ENCODE measurements at places on chromosomes 3 and 15.

DNA sequence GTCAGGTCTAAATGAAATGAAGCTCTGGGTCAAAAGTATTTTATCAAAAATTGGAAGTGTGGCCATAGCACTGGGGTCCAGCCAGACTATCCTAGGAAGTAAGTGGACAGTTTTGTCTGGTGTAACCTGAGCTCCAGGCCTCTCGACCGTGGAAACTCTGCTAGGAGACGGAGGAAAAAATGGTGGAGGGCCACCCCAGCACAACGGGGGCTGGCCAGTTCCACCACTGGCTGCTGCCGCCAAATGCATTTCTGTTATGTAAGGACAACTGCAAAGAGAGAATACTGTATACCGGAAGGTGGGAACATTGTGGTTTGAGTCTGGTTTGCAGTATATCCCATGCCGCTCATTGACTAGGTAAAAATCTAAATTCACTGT, 235.7 kb downstream of the GREM1 start:
- no peaks in the 10 kb centered on the region for H3K36me3 ChIP-seq
- no peak for DNase-seq
- no peaks in the 10 kb centered on the region for H3K27me3 ChIP-seq
- H3K27ac ChIP-seq, result no peak overlapping the region
- no peak overlapping the region for H3K4me3 ChIP-seq
- H3K4me1 ChIP-seq, result peaks cover 8% of the 10 kb centered on the region

DNA sequence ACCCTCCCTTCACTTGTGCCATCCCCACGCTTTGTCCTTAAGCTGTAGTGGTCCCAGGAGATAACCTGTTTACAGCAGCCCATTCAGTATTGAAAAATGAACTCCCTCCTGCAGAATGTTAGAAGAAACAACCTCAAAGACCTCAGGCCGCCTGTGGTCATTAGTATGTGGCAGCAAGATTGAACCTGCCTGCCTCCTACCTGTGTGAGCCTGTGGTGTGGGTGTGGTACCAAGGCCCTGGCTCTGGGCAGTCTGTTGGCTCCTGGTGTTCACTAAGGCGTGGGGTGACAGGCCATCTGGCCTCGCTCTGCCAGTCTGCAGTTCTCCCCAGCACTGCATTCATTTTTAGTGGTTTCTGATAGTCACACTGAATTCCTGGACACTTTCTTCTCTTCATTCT, 21.0 kb downstream of the LSM3 start:
- H3K4me1 ChIP-seq, result no peaks in the 10 kb centered on the region
- DNase-seq, result no peak
- no peak overlapping the region for H3K4me3 ChIP-seq
- no peaks in the 10 kb centered on the region for H3K27me3 ChIP-seq
- H3K36me3 ChIP-seq, result peaks cover 6% of the 10 kb centered on the region

- H3K27me3 ChIP-seq, result no peaks in the 10 kb centered on the region
- H3K36me3 ChIP-seq, result 0 out of 2 replicates have a peak, but pooled peaks cover under 1% of the 10 kb centered on the region
- no peak overlapping the region for H3K27ac ChIP-seq
- peaks cover 12% of the 10 kb centered on the region for H3K4me1 ChIP-seq
- no peak overlapping the region for H3K4me3 ChIP-seq
Observed at GRCh38 chr15:98903377-98904018, 104.1 kb downstream of the PGPEP1L start.

DNA sequence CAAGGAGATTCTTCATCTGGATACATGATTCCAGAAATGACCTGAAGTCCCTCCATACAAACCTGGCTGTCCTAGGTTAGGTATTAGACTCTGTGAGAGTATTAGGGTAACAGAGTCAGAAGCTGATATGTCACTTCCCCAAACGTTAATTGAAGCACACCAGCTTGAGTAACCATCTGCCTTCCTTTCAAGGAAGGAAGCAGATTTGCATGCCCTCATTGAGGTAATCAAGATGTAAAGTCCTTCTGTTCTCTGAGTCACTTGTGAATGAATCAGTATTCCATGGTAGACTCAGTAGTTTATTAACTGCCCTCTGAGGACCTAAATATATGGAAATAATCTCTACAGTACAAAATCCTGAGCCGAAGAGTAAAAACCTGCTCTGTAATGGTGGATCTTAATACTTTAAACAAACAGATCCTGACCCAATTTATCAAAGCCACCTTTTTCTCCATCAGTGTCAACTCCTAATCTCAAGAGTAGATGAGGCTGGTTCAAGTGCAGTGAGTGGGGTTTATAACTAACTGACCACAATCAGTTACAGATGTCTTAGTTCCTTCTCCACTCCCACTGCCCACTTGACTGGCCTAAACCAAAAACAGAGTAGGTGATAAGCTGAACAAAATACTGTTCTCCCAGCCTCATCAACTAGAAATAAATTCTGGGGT, 246.2 kb upstream of the CHRM5 start:
- H3K36me3 ChIP-seq, result no peaks in the 10 kb centered on the region
- H3K27me3 ChIP-seq, result no peaks in the 10 kb centered on the region

DNA sequence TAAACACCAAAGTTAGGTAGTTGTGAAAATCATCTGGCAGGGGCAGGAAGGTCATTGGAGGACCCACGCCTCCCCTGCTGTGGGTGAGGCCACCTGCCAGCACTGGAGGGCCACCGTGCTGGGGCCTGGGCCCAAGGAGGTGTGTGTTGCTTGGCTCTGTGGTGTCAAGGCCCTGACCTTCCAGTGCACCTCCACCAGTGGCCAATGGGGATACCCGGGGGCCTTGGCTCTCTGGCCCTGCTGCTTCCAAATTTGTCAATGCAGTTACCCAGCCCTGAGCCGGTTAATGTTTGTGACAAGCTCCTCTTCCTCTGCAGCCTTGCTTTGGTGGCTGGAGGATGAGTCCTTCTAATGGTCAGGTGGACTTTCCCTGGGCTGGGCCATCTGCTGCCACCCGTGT, 150.2 kb downstream of the KLF13 start:
- H3K4me1 ChIP-seq, result no peaks in the 10 kb centered on the region
- no peak overlapping the region for H3K27ac ChIP-seq
- H3K4me3 ChIP-seq, result no peak overlapping the region
- no peaks in the 10 kb centered on the region for H3K36me3 ChIP-seq
- peaks cover 2% of the 10 kb centered on the region for H3K27me3 ChIP-seq

- no peak overlapping the region for H3K27ac ChIP-seq
- H3K27me3 ChIP-seq, result no peaks in the 10 kb centered on the region
- no peak for DNase-seq
- H3K4me3 ChIP-seq, result no peak overlapping the region
- H3K4me1 ChIP-seq, result no peaks in the 10 kb centered on the region
- no peaks in the 10 kb centered on the region for H3K36me3 ChIP-seq
Observed at GRCh38 chr3:161890147-161890625, 393.6 kb downstream of the OTOL1 start.

DNA sequence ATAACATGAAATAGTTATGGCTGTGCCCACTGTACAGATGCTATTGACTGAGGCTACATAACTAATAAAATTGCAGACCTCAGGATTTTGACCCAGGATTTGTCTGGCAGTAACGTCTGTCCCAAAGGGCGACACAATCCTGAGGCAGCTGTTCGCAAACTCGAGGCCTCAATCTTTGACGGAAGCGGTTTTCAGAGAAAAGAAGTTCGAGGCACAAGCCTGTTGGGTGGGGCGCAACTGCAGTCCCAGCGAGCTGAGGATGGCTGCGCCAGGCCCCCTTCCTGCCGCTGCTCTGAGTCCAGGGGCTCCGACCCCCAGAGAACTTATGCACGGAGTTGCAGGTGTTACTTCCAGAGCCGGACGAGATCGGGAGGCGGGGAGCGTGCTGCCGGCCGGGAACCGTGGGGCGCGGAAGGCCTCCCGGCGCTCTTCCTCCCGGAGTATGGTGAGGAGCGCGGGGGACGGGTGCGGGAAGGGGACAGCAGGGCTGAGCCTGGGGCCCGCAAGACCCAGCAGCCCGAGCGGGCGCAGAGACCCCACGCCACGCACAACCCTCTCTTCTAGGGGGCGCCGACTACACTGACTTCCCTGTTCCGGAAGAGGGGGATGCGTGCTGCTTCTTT, at the start of gene PARP15:
TSS of gene PARP15 (plus strand) at position 242 of the 623 bp plus-strand sequence. CDS start at position 260, 18 bp downstream.
- H3K27me3 ChIP-seq, result no peaks in the 10 kb centered on the region
- H3K27ac ChIP-seq, result no peak within 1 kb of the TSS
- H3K4me1 ChIP-seq, result no peaks in the 10 kb centered on the region
- no peak for DNase-seq
- no peaks in the 10 kb centered on the region for H3K36me3 ChIP-seq

DNA sequence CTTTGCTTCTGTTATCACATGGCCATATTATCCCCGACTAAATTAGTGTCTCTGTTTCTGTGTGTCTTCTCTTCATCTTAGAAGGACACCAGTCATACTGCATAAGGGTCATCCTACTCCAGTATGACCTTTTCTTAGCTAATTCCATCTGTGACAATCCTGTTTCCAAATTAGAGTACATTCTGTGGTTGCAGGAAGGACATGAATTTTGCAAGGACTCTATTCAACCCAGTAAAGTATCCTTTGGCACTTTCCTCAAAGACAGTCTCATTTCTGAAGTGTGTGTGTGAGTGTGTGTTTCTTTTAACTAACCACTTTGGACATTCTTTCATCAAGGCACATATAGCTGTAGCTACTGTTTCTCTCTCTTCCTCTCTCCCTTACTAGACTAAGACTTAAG, 15.2 kb upstream of the MME start:
- H3K27ac ChIP-seq, result no peak overlapping the region
- H3K27me3 ChIP-seq, result no peaks in the 10 kb centered on the region
- H3K4me3 ChIP-seq, result no peak overlapping the region
- H3K4me1 ChIP-seq, result no peaks in the 10 kb centered on the region

GRCh38 chr3:191631496-191631895, 170.5 kb downstream of the PYDC2 start:
- no peak overlapping the region for H3K27ac ChIP-seq
- no peak for DNase-seq
- H3K36me3 ChIP-seq, result no peaks in the 10 kb centered on the region
- no peaks in the 10 kb centered on the region for H3K4me1 ChIP-seq
- H3K4me3 ChIP-seq, result no peak overlapping the region

- no peaks in the 10 kb centered on the region for H3K4me1 ChIP-seq
- DNase-seq, result no peak
- H3K4me3 ChIP-seq, result no peak overlapping the region
Observed at GRCh38 chr15:74397239-74398068, 30.0 kb upstream of the CYP11A1 start.

DNA sequence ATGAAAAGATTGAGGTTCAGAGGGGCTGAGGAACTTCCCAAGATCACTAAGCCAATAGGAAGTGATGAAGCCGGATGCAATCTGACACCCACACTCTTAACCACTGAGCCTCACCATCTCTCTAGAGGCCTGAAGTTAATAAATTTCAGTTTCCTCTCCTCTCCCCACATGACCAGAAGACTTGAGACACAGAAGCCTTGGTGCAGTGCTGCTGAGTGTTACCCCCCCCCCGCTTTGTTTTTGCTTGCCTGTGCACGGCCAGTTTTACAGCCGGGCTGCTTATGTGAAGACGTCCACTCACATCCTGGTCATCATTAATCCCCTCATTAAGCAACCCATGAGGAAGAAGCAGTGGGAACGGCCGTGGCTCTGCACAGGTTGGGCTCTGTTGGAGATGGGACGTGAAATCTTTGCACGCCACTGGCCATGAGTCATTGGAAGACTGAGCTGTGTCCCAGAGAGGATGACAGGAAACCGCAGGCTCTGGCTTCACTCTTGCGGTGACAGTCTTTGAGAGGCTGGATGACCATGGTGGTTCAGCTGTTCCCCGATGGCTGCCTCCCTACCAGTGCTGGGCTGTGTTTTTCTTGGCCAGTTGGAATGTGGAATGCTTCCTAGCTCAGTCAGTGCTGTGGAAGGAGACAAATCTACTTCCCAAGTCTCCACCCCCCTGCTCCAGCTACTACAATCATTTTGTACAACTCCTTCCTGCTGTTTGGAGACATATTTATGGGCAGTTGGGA, 232.6 kb upstream of the LRTM1 start:
- no peak for DNase-seq
- no peaks in the 10 kb centered on the region for H3K4me1 ChIP-seq
- no peaks in the 10 kb centered on the region for H3K27me3 ChIP-seq
- no peak overlapping the region for H3K4me3 ChIP-seq

DNA sequence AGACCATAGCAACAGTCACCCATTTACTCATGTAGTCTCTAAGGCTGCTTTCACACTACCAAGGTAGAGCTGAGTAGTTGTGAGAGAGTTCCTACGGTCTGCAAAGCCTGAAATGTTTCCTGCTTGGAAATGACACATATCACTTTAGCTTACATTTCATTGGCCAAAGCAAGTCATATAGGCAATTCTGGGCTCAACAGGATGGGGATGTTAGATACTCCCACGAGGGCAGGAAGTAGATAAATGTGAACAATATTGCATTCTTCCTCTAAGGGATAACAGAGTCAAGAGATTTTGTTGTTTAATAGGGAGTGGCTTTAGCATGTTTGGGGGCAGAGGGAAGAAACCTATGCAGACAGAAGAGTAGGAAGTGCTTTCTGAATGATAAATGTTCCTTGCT, 355.6 kb upstream of the THRB start:
- H3K27me3 ChIP-seq, result no peaks in the 10 kb centered on the region
- H3K36me3 ChIP-seq, result no peaks in the 10 kb centered on the region
- H3K4me1 ChIP-seq, result 0 out of 2 replicates have a peak, but pooled peaks cover 1% of the 10 kb centered on the region
- DNase-seq, result no peak

DNA sequence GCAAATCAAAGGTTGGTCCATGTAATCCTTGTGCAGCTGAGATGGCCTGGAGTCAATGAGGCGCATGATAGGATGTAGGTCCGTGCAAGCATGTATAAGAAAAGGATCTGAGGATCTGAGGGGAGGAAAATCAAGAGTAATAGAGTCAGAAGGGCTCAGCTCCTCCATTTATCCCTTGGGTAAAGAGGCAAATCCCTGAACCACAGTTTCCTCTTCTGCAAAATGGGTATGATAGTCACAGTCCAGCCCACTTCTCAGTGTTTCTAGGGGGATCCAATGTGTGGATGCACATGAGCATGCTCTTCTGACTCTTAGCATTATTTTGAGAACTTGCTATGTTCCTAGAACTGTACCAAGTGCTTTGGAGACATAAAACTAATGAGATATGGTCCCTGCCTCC, 67.9 kb downstream of the BFSP2 start:
- H3K27ac ChIP-seq, result no peak overlapping the region
- no peaks in the 10 kb centered on the region for H3K27me3 ChIP-seq
- H3K4me1 ChIP-seq, result no peaks in the 10 kb centered on the region
- no peak overlapping the region for H3K4me3 ChIP-seq
